Natural killer cell treated with Interleukin-12 subunit alpha and Interleukin-12 subunit beta and Interleukin-15 and Interleukin-18, amount 100 ng/mL, for 72 hours (primary cell): ENCODE measurements at places on chromosomes 11 and 22.

DNA sequence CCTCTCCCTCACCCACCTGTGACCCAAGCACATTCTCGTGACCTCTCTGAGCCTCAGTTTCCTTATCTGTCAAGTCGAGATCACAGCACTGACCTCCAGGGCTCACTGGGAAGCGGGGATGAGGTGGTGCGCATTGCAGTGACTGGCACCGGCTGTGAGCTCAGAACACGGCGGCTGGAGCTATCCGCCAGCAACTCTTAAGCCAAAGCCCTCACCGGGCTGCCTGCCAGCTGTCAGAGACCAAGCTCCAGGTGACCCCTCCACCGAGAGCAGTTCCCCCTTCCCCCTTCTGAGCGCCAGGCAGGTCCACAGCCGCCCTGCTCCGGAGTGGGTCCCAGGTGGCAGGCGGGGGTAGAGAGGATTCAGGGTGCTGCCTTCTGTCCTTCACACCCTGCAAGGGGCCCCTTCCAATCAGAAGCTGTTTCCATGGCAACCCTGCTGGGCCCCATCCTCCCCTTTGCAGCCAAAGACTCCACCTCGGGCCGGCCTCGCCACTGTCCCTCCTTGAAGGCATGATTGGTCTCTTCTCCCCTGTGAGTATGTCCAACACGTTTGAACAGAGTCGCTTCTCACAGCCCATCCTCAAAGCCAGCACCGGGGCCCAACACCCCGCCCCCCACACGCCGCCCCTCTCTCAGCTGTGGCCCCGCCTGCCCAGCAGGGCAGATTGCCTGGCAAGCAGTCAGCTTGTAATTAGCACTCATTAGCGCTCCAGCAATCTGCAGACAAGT, 98.7 kb downstream of the WNT7B start:
- H3K27ac ChIP-seq, result no peak overlapping the region
- no peaks in the 10 kb centered on the region for H3K4me1 ChIP-seq
- no peak for DNase-seq
- peaks cover 20% of the 10 kb centered on the region for H3K27me3 ChIP-seq

GRCh38 chr11:79078999-79079398, 361.8 kb downstream of the TENM4 start:
- H3K4me1 ChIP-seq, result no peaks in the 10 kb centered on the region
- H3K27me3 ChIP-seq, result peaks cover 6% of the 10 kb centered on the region
- DNase-seq, result no peak
- H3K4me3 ChIP-seq, result no peak overlapping the region
- no peaks in the 10 kb centered on the region for H3K36me3 ChIP-seq
- no peak overlapping the region for H3K27ac ChIP-seq

DNA sequence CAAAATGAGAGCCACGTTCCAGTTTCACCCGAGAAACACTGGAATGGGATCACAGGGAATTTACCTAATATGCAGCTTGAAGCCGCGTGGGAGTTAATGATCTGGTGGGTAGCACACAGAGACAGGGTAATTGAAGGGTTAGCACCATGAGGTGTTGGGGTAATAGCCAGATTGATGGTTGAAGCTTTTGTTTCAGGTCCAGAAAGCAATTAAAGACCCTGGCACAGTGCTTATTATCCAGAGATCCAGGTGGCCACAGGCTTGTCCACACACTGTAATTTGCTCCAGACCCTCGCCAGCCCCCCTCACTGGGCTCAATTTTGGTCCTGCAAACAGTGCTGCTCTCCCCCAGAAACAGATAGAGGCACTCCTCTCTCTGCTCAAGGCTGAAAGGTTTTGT, 282.5 kb upstream of the ISX start:
- peaks cover 5% of the 10 kb centered on the region for H3K36me3 ChIP-seq
- no peak overlapping the region for H3K27ac ChIP-seq
- H3K27me3 ChIP-seq, result no peaks in the 10 kb centered on the region
- no peaks in the 10 kb centered on the region for H3K4me1 ChIP-seq
- H3K4me3 ChIP-seq, result no peak overlapping the region

GRCh38 chr11:74923125-74923524, 25.8 kb downstream of the XRRA1 start:
- H3K4me1 ChIP-seq, result peaks cover 12% of the 10 kb centered on the region
- no peak overlapping the region for H3K27ac ChIP-seq
- no peak for DNase-seq
- peaks cover 13% of the 10 kb centered on the region for H3K36me3 ChIP-seq
- H3K27me3 ChIP-seq, result no peaks in the 10 kb centered on the region

DNA sequence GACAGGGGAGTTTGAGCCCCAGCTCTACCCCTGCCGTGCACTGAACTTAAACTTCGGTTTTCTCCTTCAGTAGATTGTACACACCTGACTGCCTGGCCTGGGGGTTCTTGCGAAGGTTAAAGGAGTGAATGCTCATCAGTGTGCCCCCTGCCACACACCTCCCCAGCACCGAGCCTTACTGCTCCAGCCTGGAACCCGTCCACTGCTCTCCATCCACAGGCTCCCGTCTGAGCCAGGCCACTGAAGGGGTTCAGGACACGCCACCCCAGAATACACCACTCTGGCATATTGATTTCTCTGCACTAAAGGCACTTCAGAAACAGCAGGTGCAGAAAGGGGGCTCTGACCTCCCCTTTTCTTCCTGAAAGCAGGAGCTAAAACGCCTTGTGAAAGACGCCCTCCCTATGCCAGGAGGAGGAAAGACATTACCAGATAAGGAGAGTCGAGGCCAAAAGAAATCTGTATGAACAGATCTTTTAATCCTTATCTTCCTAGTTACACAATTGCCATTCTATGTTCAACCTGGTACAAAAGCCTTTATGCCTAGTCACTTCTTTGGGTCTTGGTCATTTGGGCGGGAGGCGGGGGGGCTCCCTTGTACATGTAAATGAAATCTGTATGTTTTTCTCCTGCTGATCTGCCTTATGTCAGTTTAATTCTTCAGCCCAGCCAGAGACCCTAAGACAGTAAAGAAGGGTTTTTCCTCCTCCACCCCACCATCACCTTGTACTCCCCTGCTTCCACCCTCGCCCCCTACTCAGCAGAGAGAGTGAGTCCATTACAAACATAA, 1.9 kb upstream of the SSTR3 start:
- peak; percentile 42 for DNase-seq
- H3K27me3 ChIP-seq, result no peaks in the 10 kb centered on the region

GRCh38 chr11:95088946-95089619, 563 bp upstream of the ENDOD1 start:
- H3K27me3 ChIP-seq, result peaks cover 2% of the 10 kb centered on the region
- H3K27ac ChIP-seq, result peak overlapping the region; percentile 94
- no peaks in the 10 kb centered on the region for H3K36me3 ChIP-seq
- peak overlapping the region; percentile 90 for H3K4me3 ChIP-seq
- H3K4me1 ChIP-seq, result peaks cover 45% of the 10 kb centered on the region

- H3K27me3 ChIP-seq, result no peaks in the 10 kb centered on the region
- no peak overlapping the region for H3K4me3 ChIP-seq
- peaks cover 22% of the 10 kb centered on the region for H3K4me1 ChIP-seq
- DNase-seq, result no peak
- H3K36me3 ChIP-seq, result no peaks in the 10 kb centered on the region
Observed at GRCh38 chr11:73990730-73991129, 8.1 kb upstream of the UCP2 start.

DNA sequence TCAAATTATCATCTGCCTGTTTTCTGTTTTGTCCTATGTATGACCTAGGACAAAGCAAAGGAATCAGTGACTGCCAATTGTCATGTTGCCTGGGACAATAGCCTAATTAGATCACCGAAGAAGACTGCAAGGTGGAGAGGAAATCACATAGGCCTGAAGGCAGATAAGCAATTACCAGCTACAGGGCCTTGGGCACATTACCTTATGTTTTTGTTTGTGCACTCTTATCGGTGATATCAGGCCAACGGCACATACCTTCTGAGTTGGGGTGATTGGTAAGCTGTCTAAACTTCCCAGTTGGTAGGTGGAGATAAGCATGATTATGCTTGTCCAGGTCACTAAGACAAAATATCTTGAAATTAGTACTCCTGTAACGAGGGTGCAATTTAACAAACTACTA, 58.1 kb upstream of the FAM181B start:
- no peak overlapping the region for H3K4me3 ChIP-seq
- no peak overlapping the region for H3K27ac ChIP-seq

GRCh38 chr11:93757301-93757700, 15.8 kb downstream of the C11orf54 start:
- H3K36me3 ChIP-seq, result no peaks in the 10 kb centered on the region
- no peaks in the 10 kb centered on the region for H3K4me1 ChIP-seq
- no peak overlapping the region for H3K4me3 ChIP-seq
- DNase-seq, result no peak

- H3K27ac ChIP-seq, result no peak overlapping the region
- H3K4me1 ChIP-seq, result no peaks in the 10 kb centered on the region
- DNase-seq, result peak; percentile 20
- no peak overlapping the region for H3K4me3 ChIP-seq
Observed at GRCh38 chr22:48889887-48890692, 937.6 kb downstream of the BRD1 start.

- H3K4me3 ChIP-seq, result no peak overlapping the region
- H3K36me3 ChIP-seq, result no peaks in the 10 kb centered on the region
- H3K27me3 ChIP-seq, result peaks cover 31% of the 10 kb centered on the region
- H3K4me1 ChIP-seq, result no peaks in the 10 kb centered on the region
- no peak for DNase-seq
- H3K27ac ChIP-seq, result no peak overlapping the region
Observed at GRCh38 chr11:122163053-122163819, 47.2 kb upstream of the BLID start.

GRCh38 chr11:5831196-5831829, 10.4 kb downstream of the OR52E6 start:
- no peak overlapping the region for H3K27ac ChIP-seq
- H3K36me3 ChIP-seq, result no peaks in the 10 kb centered on the region
- no peak for DNase-seq
- peaks cover 2% of the 10 kb centered on the region for H3K27me3 ChIP-seq
- H3K4me1 ChIP-seq, result no peaks in the 10 kb centered on the region

- no peak for DNase-seq
- no peak overlapping the region for H3K27ac ChIP-seq
- H3K27me3 ChIP-seq, result no peaks in the 10 kb centered on the region
Observed at GRCh38 chr11:555780-556661, 4.5 kb downstream of the LMNTD2 start.

DNA sequence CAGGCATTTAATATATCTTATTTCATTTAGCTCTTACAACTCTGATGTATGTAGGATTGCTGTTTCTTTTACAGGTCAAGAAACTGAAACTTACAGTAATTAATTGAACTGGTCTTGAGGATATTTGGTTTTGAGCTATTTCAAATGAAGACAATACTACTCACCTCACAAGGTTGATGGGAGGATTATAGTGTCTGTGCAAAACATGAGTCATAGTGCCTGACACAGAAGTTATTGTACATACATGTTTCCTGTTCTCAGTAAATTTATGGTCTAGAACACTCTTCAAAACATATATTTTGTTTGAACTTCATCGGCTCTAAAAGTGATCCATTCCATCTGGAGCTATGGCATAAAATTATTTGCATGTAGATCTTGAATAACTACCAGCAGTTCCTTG, 61.9 kb downstream of the CECR2 start:
- H3K27me3 ChIP-seq, result peaks cover 17% of the 10 kb centered on the region
- H3K4me1 ChIP-seq, result no peaks in the 10 kb centered on the region
- no peak overlapping the region for H3K27ac ChIP-seq

- peaks cover 5% of the 10 kb centered on the region for H3K36me3 ChIP-seq
- peaks cover 21% of the 10 kb centered on the region for H3K4me1 ChIP-seq
- no peak overlapping the region for H3K4me3 ChIP-seq
- H3K27ac ChIP-seq, result no peak overlapping the region
Observed at GRCh38 chr11:625636-626268, 997 bp upstream of the CDHR5 start.

DNA sequence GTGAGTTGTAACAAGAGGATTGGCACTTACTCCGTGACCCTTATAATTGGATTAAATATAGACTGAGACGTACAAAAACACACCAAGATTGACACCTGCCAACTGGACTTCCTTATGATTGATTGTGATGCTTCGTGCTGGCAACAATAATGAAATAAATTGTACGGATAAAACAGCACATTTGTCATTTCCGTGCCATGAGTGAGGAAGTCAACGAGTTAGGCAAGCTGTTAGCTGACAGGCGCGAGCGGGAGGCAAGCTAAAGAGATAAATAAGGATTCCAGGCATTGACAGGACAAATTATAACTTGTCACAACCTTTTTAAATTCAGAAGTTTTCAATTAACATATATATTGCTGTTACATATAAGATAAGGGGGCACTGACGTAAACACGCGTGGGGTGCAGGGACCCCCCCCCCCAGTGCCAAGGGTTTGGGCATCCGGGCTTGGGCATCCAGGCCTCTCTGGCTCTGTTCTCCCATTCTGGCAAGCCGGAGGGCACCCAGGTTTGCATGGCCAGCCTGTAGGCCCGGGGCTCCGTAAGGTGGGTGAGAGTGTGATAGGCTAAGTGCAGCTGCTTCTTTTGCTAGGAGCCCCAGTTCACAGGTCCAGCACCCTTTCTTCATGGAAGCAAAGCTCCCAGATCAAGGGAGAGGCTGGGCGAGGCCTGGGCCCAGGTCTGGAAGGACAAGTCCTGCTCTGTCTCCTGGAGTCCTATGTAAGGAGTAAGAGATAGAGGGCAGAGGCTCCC, 11.2 kb upstream of the PAX6 start:
- H3K27ac ChIP-seq, result no peak overlapping the region
- H3K27me3 ChIP-seq, result peaks cover 49% of the 10 kb centered on the region
- peaks cover 5% of the 10 kb centered on the region for H3K36me3 ChIP-seq
- DNase-seq, result no peak

DNA sequence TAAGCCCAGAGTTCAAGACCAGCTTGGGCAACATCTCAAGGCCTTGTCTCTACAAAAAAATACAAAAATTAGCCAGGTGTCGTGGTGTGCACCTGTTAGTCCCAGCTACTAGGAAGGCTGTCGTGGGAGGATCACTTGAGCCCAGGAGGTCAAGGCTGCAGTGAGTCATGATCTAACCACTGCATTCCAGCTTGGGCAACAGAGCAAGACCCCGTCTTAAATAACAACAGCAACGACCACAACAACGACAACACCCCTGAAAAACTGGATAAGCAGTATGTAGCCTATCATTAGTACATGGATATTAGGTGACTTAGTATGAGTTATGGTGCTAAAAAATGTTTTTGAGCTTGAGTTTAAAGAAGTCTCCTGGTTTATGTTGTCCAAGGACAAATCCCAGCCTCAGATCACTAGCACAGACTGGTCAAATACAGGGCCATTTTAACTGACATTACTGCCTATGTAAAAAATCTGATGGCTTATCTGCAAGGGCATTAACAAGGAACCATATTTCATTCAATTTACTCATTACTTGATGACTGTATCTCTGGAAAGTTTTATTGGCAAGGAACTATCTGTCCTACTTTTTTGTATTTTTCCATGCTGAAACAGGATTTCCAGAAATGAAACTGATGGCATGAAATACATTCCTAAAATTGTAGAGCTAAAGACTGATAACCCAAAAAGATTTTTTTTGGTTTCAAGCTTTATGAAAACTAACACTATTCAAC, 23.4 kb downstream of the C2CD3 start:
- H3K4me3 ChIP-seq, result no peak overlapping the region
- no peak overlapping the region for H3K27ac ChIP-seq
- DNase-seq, result no peak
- H3K36me3 ChIP-seq, result no peaks in the 10 kb centered on the region
